Hematopoietic multipotent progenitor cell treated with erythropoietin and hydrocortisone succinate and interleukin-3 and kit ligand, for 17 days (in vitro differentiated cells): ENCODE measurements at places on chromosomes 3 and 15.

GRCh38 chr3:126549861-126550487, 8.8 kb downstream of the C3orf22 start:
- DNase-seq: no peak

- no peak for DNase-seq
Measured at GRCh38 chr15:99763827-99764226, 30.6 kb upstream of the LYSMD4 start.

DNA sequence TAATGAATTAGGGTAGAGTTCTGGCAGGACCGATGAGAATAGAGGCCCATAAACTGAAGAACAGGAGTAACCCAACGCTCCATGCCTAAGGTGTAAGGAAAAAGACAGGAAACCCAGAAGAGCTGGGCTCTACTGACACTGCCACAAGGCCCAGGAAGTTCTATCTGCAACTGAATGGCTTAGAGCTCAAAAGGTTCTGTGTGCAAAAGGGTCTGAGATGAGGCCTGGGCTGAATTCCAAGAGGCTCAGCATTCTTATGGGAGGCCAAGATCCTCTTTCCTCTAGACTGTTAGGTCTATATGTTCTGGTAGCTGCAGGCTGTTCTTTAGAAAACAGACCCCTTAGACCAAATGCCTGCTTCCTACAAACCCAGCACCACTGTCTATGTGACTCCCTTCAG, 30.5 kb upstream of the PRSS50 start:
- DNase-seq: no peak

DNA sequence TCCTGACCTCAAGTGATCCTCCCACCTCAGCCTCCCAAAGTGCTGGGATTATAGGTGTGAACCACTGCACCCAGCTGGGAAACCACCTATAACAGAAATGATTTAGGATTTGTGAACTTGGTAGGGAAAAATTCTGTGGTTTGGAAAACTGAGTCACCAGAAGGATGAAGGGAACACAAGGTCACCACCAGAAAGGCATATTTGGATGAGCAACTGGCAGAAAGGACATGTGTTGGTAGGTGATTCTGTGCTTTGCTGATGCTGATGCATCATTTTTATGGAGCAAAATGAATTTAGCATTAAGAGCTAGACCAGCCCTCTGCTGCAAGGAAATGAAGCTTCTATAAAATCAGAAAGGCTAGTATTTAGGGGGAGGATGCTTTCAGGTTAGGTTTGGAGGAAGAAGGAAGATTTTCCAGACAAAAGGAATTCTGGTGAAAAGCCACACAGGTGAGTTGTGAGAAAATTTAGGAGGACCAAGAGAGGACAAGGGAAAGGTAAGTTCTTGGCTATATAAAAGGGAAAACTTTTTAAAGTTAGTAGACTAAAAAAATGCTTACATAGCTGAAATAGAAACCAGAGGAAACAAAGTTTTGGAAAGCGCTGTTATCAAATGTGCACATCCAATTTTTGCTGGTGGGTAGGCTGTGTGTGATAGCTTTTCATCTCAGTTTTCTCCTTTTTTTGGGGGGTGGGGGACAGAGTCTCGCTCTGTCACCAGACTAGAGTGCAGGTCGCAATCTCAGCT, 3.6 kb downstream of the PXK start:
- DNase-seq: no peak

- DNase-seq: no peak
Measured at GRCh38 chr3:170233530-170233929, 11.3 kb downstream of the PRKCI start.

DNA sequence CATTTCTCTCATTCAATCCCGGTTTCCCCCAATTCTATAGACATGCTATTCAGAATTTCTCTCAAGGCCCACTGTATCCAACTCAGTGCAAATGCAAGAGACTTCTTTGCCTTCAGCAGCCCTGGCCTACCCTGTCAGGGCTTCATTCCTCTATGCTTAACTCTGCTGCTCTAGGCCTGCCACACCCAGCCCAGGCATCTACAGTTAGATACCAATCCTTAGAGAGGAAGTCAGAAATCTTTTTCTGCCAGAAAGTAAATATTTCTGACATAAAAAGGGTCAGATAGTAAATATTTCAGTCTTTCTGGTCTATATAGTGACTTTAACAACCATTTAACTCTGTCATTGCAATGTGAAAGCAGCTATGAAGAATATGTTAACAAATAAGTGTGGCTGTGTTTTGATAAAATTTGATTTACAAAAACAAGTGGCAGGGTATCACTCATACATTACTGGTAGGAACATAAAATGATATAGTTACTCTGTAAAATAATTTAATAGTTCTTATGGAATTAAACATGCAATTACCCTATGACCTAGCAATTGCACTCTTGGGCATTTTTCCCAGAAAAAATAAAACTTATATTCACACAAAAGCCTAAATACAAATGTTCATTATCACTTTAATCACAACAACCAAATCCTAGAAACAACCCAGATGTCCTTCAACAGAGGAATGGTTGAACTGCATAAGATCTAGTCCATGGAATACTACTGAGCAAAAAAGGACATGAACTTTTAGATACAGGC, 942.0 kb downstream of the SQOR start:
- DNase-seq: no peak

- DNase-seq: no peak
Measured at GRCh38 chr3:85074003-85074402, 115.2 kb downstream of the CADM2 start.

DNA sequence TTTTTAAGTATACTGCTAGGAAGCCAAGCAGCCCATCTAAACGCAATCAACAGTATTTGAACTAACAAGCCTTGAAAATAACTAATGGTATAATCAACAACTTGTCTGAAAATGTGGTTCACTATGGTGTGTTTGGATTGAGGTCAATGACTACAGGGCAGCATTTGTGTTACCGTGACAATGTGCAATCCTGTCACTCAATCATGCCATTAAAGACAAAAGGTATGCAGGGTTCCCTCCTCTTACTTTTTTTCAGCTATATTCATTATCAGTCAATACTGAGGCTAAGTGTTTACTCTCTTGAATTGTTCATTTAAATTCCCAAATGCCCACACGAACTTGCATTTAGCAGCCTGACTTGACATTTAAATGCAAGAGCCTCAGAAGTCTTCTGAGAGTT, 1099.3 kb upstream of the EPHA6 start:
- DNase-seq: no peak

DNA sequence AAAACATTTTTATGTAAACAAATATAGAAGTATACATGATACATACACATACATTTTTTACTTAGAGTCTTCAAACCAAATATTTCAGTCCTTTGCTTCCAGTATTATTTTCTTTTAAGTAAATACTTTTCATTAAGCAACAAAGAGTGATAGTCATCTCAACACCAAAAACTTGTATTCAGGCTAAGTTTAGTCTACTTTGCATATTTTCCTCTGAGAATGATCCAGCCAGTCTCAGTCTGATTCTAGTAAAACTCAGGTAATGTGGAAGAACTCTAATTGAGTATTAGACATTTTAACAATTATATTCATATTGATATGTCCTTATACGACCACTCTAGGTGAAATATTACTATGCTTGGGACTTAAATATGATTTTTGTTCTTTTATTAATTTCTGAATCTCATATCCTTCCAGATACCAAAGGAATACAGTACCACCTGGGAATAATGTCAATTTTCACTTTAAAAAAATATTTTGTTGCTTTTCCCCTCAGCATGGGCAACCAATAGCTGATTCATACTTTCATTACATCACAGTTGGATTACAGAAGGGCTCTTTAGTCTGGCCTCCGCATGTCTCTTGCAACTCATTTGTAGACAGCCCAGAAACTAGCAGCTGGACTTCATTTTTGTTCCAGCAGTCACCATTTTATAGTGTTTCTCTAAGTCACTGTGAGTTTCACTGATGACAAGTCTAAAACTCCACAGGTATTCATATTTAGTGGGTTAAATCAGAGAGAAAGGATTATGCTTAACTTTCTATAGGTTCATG, 390.4 kb downstream of the ZBTB20 start:
- no peak for DNase-seq

DNA sequence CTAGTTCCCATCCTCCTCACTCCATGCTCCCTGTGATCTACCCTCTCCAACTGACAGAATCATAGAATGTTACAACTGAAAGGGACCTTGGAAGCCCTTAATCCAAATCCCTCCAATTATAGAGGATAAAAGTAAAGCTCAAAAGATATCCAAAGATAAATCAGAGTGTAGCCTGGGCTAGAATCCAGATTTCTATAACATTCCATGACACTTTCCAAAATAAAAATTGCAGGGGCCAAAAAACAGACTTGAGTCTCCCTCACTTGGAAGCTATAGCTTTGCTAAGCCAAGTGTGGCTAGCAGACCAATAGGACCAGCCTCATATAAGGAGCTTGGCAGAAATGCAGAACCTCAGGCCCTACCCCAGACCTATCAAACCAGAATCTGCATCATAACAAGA, 148.1 kb downstream of the NTRK3 start:
- DNase-seq: no peak
